ENCODE measurements at places on chromosomes 16 and 17.

DNA sequence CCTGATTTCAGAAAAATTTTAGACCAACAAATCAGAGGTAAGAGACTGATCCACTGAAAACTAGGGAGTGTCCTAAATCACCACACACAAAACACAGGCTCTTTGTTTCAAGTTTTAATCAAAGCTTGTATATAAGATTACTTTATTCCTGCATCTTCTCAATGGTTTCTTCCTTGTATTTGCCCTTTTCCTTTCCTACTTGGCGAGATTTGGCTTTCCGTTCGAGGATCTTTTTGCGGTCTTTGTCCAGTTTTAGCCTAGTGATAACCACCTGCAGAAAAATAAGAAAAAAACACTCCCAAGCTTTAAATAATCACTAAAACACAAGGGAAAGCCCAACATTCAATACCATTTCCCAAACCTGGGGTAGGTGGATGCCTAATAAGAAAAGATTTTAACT is 918 bp upstream of the KRABD2 start:
- no peak for DNase-seq

- no peak for DNase-seq
Observed at GRCh38 chr16:23215435-23215834, 32.9 kb downstream of the SCNN1G start.

DNA sequence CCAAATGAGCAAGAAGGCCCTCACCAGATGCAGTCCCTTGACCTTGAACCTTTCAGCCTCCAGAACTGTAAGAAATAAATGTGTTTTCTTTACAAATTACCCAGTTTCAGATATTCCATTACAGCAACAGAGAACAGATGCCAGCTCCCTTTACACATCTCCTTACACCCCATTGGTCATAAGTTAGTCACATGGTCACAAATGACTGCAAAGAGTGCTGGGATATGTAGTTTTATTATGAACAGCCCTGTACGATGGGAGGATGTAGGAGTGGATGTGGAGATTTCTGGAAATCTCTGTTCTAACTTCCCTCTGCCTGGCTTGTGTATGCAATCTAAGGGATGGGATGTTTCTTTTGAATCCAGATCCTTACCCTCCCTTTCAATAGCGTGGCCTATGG is 13.3 kb upstream of the RPL38 start:
- no peak for DNase-seq

DNA sequence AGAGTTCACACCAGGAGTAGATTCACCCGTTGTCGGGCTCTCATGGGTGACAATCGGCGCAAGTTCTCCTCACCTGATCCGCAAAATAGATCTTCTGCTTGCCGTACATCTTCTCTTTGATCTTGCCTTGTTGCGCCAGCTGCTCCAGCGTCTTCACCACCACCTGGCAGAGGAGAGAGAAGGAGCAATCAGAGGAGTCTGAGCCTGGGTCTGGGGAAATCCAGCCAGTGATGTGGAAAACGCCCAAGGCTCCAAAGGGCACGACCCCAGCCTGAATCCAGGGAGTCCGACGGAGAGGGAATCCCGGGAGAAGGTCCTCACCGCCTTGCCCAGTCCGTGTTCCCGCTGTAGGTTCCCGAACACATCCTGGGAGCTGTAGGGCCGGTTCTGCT is 393 bp downstream of the PSMC3IP start:
- no peak for DNase-seq

DNA sequence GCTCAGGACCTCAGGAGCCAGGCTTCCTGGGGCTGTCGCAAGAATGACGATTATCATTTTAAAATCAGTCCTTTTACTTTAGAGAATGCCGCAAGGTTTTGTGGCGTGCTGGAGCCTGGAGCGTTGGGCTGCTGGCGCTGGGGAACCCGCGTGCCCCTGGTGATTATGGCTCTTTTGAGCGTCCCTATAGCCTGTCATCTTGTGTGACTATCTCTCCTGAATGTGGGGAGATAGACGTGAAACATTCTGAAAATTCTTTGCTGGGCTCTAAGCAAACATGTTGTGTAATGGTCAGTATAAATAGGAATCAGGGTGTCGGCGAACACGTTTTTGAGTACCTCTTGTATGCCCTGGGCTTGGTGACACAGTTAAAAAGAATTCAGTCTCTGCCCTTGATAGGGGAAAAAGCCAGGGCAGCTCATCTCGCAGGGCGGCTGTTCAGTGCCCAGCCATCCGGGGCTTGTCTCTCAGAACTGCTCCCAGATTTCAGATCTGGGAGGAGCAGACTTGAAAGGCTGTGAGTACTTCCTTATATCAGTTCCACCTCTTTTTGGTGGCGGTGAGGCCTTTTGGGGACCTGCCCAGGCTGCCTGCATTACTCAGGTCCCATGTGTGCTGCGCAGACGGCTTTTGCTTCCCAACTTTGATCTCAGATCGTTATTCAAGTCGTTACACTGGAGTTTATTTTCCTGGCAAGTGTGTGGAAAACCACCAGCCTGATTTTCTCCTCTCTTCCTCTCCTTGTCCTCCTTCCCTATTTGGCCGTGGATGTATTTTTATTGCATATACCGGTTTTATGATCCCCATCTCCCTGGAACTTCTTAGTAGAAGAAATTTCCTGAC is 973 bp downstream of the SLC7A6 start:
- DNase-seq = peak; percentile 47

- peak; percentile 41 for DNase-seq
Observed at GRCh38 chr17:49260817-49261291, 30.3 kb upstream of the PHOSPHO1 start.

All from stimulated activated CD4-positive, alpha-beta T cell treated with anti-CD3 and anti-CD28 coated beads, Interleukin-4, amount 100 ng/mL, for 1 hour (primary cell).